Endothelial cell (in vitro differentiated cells): ENCODE measurements at places on chromosomes 3 and 15. TPM values are rescaled to one million over a fixed set of nuclear protein-coding genes. Genes with fewer than 3 reads are reported as not detected.

DNA sequence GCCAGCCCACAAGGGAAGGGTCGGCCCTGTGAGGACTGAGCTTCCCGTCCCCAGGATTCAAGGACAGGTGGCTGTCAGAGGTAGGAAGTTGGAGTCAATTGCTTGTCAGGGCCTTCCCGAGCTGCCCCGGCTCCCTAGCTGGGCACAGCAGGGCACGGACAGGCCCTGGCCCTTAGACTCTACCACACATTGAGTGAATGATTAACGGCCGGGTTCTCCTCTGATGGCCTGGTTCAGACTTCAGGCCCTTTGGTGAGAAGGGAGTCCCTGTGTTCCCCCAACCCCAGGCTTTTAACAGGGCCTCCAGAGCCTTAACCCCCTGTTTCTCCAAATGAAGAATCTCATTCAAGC lies 16.4 kb upstream of the FGD5 start:
- no peak for DNase-seq
- H3K4me3 ChIP-seq, result no peak overlapping the region
- H3K36me3 ChIP-seq, result peaks cover 14% of the 10 kb centered on the region
- H3K27ac ChIP-seq, result peak overlapping the region; percentile 100
- H3K4me1 ChIP-seq, result peaks cover 57% of the 10 kb centered on the region

CD200R1 gene
- total RNA-seq, result 0.18 TPM

- no peak overlapping the region for H3K27ac ChIP-seq
- H3K27me3 ChIP-seq, result no peaks in the 10 kb centered on the region
- no peaks in the 10 kb centered on the region for H3K36me3 ChIP-seq
- H3K4me1 ChIP-seq, result peaks cover 3% of the 10 kb centered on the region
Observed at GRCh38 chr15:87357637-87358313, 898.8 kb downstream of the NTRK3 start.

GRCh38 chr15:67605871-67606270 lies 63.4 kb downstream of the MAP2K5 start:
- H3K27me3 ChIP-seq, result peaks cover 1% of the 10 kb centered on the region
- H3K4me1 ChIP-seq, result peaks cover 4% of the 10 kb centered on the region
- no peak for DNase-seq
- H3K36me3 ChIP-seq, result peaks cover 4% of the 10 kb centered on the region
- H3K4me3 ChIP-seq, result no peak overlapping the region
- H3K27ac ChIP-seq, result no peak overlapping the region

GRCh38 chr15:68054628-68055223 lies 611 bp downstream of the PIAS1 start:
- no peaks in the 10 kb centered on the region for H3K36me3 ChIP-seq
- peak overlapping the region; percentile 99 for H3K4me3 ChIP-seq
- peaks cover 24% of the 10 kb centered on the region for H3K4me1 ChIP-seq
- H3K27me3 ChIP-seq, result peaks cover 5% of the 10 kb centered on the region

GRCh38 chr15:92914103-92914499 lies 14.0 kb downstream of the CHD2 start:
- no peak overlapping the region for H3K4me3 ChIP-seq
- H3K27ac ChIP-seq, result peak overlapping the region; percentile 96
- peaks cover 58% of the 10 kb centered on the region for H3K4me1 ChIP-seq

PAQR9 gene
- not detected for total RNA-seq

DAG1 gene
- 54.8 TPM for total RNA-seq

AGTR1 gene
- not detected for total RNA-seq

DNA sequence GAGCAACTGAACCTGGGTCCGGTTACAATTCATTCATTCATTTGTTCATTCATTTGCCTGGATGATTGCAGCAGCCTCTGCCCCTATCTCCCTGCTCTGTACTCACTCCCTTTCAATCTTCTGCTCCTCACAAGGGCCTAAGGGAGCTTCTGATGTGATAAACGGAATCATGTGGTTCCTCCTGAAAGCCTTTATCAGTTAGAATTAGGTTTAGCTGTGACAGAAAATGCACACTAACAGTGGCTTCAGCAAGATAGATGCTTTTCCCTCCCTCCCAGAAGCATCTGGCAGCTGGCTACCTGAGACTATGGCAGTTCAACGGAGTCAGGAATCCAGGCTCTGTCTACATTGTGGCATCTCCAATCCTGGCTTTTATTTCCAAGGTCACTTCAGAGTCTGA lies 196.0 kb downstream of the ADAMTS9 start:
- no peak overlapping the region for H3K4me3 ChIP-seq
- H3K36me3 ChIP-seq, result no peaks in the 10 kb centered on the region
- peaks cover 13% of the 10 kb centered on the region for H3K27me3 ChIP-seq
- no peak overlapping the region for H3K27ac ChIP-seq
- DNase-seq, result no peak

CHDH gene
- 1.0 TPM for total RNA-seq

CPEB1 gene
- total RNA-seq, result not detected

PCBP4 gene
- total RNA-seq, result 60.6 TPM

MUC4 gene
- total RNA-seq, result 0.05 TPM

- no peak for DNase-seq
- no peak overlapping the region for H3K4me3 ChIP-seq
- H3K27me3 ChIP-seq, result no peaks in the 10 kb centered on the region
- no peaks in the 10 kb centered on the region for H3K36me3 ChIP-seq
- no peaks in the 10 kb centered on the region for H3K4me1 ChIP-seq
Observed at GRCh38 chr3:179108086-179108485, 36.5 kb upstream of the ZMAT3 start.

GRCh38 chr15:27235681-27236080 lies 264.7 kb downstream of the GABRG3 start:
- peak overlapping the region; percentile 11 for H3K27ac ChIP-seq
- no peaks in the 10 kb centered on the region for H3K36me3 ChIP-seq
- DNase-seq, result no peak
- H3K27me3 ChIP-seq, result no peaks in the 10 kb centered on the region

GRCh38 chr3:141379250-141379966 lies 11.1 kb downstream of the ZBTB38 start:
- H3K27me3 ChIP-seq, result peaks cover 7% of the 10 kb centered on the region
- no peak overlapping the region for H3K4me3 ChIP-seq
- DNase-seq, result no peak

ADGRG7 gene
- total RNA-seq, result not detected

DNASE1L3 gene
- total RNA-seq, result 1.6 TPM

RTP4 gene
- not detected for total RNA-seq

CLDN18 gene
- total RNA-seq, result not detected

EFCC1 gene
- total RNA-seq, result 15.9 TPM

IQCF5 gene
- not detected for total RNA-seq

OR5H14 gene
- total RNA-seq, result not detected

DNA sequence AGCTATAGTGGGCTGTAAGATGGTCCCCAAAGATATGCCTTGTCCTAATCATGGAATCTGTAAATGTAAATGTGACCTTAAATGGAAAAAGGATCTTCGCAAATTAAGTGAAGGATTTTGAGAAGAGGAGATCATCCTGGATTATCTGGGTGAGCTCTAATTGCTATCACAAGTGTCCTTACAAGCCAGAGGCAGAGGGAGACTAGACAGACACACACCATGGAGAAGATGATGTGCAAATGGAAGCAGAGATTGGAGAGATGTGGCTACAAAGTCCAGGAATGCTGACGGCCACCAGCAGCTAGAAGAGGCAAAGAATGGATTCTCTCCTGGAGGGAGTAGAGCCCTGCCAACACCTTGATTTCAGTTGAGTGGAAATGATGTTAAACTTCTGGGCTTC lies 102.3 kb upstream of the PROK2 start:
- no peaks in the 10 kb centered on the region for H3K36me3 ChIP-seq
- peaks cover 4% of the 10 kb centered on the region for H3K4me1 ChIP-seq
- no peak for DNase-seq
- peaks cover 2% of the 10 kb centered on the region for H3K27me3 ChIP-seq
- H3K27ac ChIP-seq, result no peak overlapping the region
- H3K4me3 ChIP-seq, result no peak overlapping the region

SYNPR gene
- total RNA-seq, result not detected

WNT5A gene
- total RNA-seq, result 9.7 TPM

IREB2 gene
- total RNA-seq, result 71.3 TPM

GRCh38 chr3:42635111-42635510 lies 18.4 kb upstream of the ZBTB47 start:
- H3K4me1 ChIP-seq, result peaks cover 6% of the 10 kb centered on the region
- peak overlapping the region; percentile 5 for H3K27ac ChIP-seq
- H3K27me3 ChIP-seq, result no peaks in the 10 kb centered on the region
- peaks cover 30% of the 10 kb centered on the region for H3K36me3 ChIP-seq
- peak overlapping the region; percentile 12 for H3K4me3 ChIP-seq
- no peak for DNase-seq

- no peak for DNase-seq
- H3K4me1 ChIP-seq, result peaks cover 29% of the 10 kb centered on the region
- no peak overlapping the region for H3K27ac ChIP-seq
- peaks cover 14% of the 10 kb centered on the region for H3K36me3 ChIP-seq
- peaks cover 2% of the 10 kb centered on the region for H3K27me3 ChIP-seq
Observed at GRCh38 chr3:53888232-53888631, 3.4 kb downstream of the SELENOK start.

DNA sequence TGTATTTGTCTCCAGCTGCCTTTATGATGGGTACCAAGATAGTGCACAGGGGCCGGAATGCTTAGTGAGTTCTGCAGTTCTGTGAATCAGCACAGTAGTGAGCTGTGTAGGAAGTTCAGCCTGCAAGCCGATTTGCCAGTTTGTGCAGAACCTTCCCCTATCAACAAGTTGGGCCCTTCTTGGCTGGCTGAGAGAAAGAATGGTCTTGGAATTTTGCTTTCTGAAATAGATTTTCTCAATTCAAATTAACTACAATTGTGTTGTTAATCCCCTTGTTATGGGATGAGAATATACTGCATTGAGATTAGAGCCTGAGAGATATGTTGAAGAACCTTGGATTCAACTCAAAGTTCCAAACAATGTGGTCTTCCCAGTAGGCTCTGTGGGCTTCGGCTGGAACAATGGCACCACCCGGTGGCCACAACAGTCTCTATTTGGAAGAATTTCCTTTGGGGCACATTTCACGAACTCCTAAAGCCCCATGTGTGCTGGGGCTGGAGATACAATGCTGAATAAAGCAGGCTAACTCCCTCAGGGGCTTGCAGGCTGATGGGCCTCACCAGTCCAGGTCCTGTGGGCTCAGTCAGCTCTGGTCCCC lies 59.1 kb downstream of the TRIM42 start:
- H3K36me3 ChIP-seq, result no peaks in the 10 kb centered on the region
- H3K27me3 ChIP-seq, result no peaks in the 10 kb centered on the region
- peak; percentile 64 for DNase-seq
- H3K27ac ChIP-seq, result no peak overlapping the region

- no peaks in the 10 kb centered on the region for H3K4me1 ChIP-seq
- no peak for DNase-seq
- no peak overlapping the region for H3K4me3 ChIP-seq
- H3K27me3 ChIP-seq, result no peaks in the 10 kb centered on the region
Observed at GRCh38 chr15:48168616-48169015, 9.5 kb downstream of the MYEF2 start.

DNA sequence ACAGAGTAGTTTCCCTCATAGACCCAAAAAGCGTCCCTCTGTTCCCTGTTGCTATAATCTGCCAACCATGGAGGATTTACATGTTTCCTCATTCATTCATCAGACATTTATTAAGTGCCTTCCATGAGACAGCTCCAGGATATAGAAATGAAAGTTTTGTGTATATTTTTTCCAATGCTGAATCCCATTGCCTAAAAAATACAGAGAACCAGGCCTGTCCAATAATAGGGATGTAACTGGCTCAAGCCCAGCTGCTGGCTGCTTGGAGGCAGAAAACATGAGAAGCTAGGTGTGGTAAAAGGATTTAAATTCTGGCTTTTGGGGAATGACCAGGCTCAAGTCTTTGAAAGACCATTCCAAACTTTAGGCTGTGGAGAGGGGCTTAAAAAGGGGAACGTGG lies 41.5 kb downstream of the RARB start:
- H3K4me3 ChIP-seq, result no peak overlapping the region
- no peaks in the 10 kb centered on the region for H3K36me3 ChIP-seq
- no peaks in the 10 kb centered on the region for H3K27me3 ChIP-seq
- peaks cover 7% of the 10 kb centered on the region for H3K4me1 ChIP-seq

DNA sequence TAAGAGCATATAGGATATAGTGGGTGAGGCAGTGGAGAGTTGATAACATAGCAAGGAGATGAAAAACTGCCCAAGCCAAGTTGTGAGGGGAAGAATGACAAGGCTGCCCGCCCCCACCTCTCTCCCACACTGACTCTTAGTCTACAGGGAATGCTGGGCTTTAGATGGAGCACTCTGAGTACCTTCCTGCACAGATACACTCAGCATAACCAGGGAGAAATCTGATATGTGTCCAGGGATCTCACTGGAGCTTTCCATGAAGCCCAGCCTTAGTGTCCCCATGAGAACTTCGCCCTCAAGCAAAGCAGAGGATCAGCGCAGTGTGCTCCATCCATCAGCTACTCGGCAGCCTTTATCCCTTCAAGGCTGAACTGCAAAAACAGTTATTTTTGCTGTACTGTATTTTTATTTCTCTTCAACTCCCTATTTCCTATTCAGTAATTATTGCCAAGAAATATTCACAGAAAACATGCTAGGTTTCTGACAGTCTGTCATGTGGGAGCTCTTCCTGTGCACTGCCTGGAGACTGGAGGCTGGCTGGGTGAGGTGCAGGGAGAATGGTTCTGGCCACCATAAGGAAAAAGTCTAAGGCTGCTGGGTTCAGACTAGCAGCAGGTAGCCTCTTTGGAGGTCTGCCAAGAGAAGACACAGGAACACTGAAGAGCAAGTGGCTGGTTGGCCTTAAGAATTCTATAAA lies 475.2 kb upstream of the PPP2R3A start:
- H3K27ac ChIP-seq, result no peak overlapping the region
- no peak for DNase-seq
- no peaks in the 10 kb centered on the region for H3K36me3 ChIP-seq
- no peaks in the 10 kb centered on the region for H3K4me1 ChIP-seq

DNA sequence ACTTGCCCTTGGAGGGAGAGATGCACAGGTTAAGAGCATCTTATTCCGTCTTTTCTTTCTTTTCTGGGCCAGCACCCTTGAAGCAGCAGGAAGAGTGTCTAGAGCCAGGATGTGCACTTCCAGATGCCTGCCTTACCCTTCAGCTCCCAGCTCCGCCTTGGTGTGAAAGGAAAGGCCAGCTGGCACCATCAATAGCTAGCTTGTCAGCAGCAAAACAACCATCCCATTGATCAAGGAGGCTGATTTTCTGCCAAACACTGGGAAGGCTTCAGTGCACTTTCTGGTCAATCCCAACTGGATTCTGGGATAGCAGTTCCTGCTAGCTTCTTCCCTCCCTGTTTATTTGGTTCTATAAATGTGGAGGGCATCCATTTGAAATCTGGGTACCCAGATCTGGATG lies 110.9 kb upstream of the GALNT15 start:
- no peak overlapping the region for H3K4me3 ChIP-seq
- H3K27me3 ChIP-seq, result peaks cover 4% of the 10 kb centered on the region
- peaks cover 16% of the 10 kb centered on the region for H3K4me1 ChIP-seq
- DNase-seq, result no peak
- H3K36me3 ChIP-seq, result no peaks in the 10 kb centered on the region
- H3K27ac ChIP-seq, result no peak overlapping the region
